Activated naive CD4-positive, alpha-beta T cell treated with anti-CD3 and anti-CD28 coated beads for 36 hours (primary cell): ENCODE measurements at places on chromosomes 1 and 21. TPM values are rescaled to one million over a fixed set of nuclear protein-coding genes. Genes with fewer than 3 reads are reported as not detected.

The PRSS38 gene
- total RNA-seq, result not detected

The SIK1 gene
- total RNA-seq, result 5.1 TPM

The CHI3L2 gene
- 5.3 TPM for total RNA-seq

The CERS2 gene
- 135 TPM for total RNA-seq

The IFFO2 gene
- total RNA-seq, result 24.9 TPM

The PRKACB gene
- total RNA-seq, result 25.7 TPM

The KCNJ6 gene
- not detected for total RNA-seq

The COL11A1 gene
- total RNA-seq, result not detected

The GJA8 gene
- total RNA-seq, result not detected

The LCE1B gene
- not detected for total RNA-seq

The GPR157 gene
- 2.3 TPM for total RNA-seq

The SHE gene
- not detected for total RNA-seq

The SLC25A33 gene
- total RNA-seq, result 4.7 TPM

The CCDC190 gene
- total RNA-seq, result not detected

The ADGRL2 gene
- not detected for total RNA-seq

The DNAJC6 gene
- 2.6 TPM for total RNA-seq

The CREG1 gene
- 10.7 TPM for total RNA-seq

The RXFP4 gene
- 0.29 TPM for total RNA-seq

The E2F2 gene
- 31.3 TPM for total RNA-seq

The TLR5 gene
- 0.67 TPM for total RNA-seq

The FAM163A gene
- total RNA-seq, result not detected

The KRTAP12-4 gene
- not detected for total RNA-seq

The WDTC1 gene
- total RNA-seq, result 22.6 TPM

The PADI3 gene
- total RNA-seq, result not detected

The SEC16B gene
- total RNA-seq, result not detected

The C1QB gene
- total RNA-seq, result not detected

The ABCB10 gene
- total RNA-seq, result 19.1 TPM

The DCDC2B gene
- total RNA-seq, result not detected

The LHX8 gene
- not detected for total RNA-seq

The MEGF6 gene
- total RNA-seq, result 5.9 TPM

The BRINP2 gene
- total RNA-seq, result not detected

The MAP1LC3C gene
- total RNA-seq, result not detected

The RIPPLY3 gene
- not detected for total RNA-seq

The NPHS2 gene
- total RNA-seq, result not detected

The C1orf141 gene
- total RNA-seq, result not detected

The PDIK1L gene
- total RNA-seq, result 20.5 TPM

The ATP1A4 gene
- total RNA-seq, result not detected

The MASP2 gene
- 0.17 TPM for total RNA-seq

The NTMT2 gene
- not detected for total RNA-seq

The PGM1 gene
- total RNA-seq, result 27.5 TPM

The PTPN22 gene
- 50.9 TPM for total RNA-seq

The ATF3 gene
- 67.4 TPM for total RNA-seq

The BTBD8 gene
- total RNA-seq, result 2.0 TPM

The FCGR3B gene
- total RNA-seq, result not detected

The PTAFR gene
- total RNA-seq, result 0.05 TPM

The OR2L13 gene
- total RNA-seq, result not detected

The PLA2G2D gene
- 0.35 TPM for total RNA-seq

The FTCD gene
- not detected for total RNA-seq

The GBP7 gene
- 0.12 TPM for total RNA-seq

The RPTN gene
- total RNA-seq, result not detected

The LIN28A gene
- not detected for total RNA-seq
